Anterior cingulate cortex (tissue), 58 donors: ENCODE measurements at places on chromosomes 11 and 22.

GRCh38 chr11:117354550-117354949 lies 26.9 kb downstream of the CEP164 start:
- DNase-seq = no peak

- DNase-seq = no peak
These were observed 87.9 kb downstream of the BCR start for GRCh38 chr22:23268139-23268712.

- no peak for DNase-seq
These were observed 42.8 kb downstream of the TRIOBP start for GRCh38 chr22:37739611-37740049.

DNA sequence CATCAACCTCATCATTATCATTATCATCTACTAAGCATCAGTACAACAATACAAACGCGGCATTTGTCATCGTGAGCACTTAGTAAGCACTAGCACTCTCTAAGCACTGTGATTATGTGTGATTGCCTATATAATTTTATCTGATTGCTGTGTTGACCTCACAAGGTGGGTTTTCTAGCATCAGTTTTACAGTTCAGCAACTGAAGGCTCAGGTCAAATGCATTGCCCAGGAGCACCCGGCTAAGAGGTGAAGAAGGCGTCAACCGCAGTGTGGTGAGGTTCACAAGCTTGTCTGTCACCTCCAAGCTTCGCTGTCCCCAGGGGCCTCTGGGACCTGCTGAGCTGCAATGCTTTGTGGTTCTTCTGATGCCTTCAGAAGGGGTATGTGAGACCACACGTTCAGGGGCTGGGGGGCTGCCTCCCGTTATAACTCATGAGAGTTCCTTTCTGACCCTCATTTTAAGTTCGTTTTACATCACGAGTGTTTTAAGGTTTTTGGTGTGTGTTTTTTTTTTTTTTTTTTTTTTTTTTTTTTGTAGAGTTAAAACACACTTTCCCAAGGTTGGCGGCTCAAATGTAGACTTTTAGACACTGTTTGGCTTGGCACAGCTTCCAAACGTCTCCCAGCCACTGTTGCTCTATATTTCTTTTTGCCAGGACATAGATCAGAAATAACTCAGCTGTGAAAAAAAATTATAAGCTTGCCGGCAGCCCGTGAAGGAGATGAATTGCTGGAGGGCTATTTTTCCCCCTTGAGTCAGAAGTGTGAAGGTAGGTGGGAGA lies 33.8 kb upstream of the SCUBE1 start:
- no peak for DNase-seq

DNA sequence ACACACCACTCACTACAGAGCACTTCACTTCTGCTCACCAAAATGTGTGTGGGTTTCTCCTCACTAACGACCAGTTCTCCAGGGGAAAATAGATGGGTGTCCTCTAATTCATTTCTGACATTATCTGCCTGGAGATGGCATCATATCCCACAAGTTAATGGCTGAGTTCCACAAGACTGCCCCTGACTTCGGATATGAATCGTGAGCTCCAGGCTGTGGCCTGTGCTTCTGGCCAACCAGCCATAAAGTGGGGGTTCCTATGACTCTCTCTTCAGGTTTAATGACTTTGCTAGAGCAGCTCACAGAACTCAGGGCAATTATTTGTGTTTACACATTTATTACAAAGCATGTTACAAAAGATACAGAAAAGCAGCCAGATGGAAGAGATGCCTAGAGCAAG lies 113.0 kb upstream of the SYT13 start:
- DNase-seq = no peak

GRCh38 chr11:88246696-88247095 lies 71.5 kb upstream of the RAB38 start:
- no peak for DNase-seq

- DNase-seq = peak; percentile 20
These were observed 105.3 kb upstream of the E2F8 start for GRCh38 chr11:19345848-19346681.

GRCh38 chr11:6818967-6819366 lies 19.5 kb upstream of the OR6A2 start:
- no peak for DNase-seq
